ENCODE measurements at places on chromosomes 2 and 18.

DNA sequence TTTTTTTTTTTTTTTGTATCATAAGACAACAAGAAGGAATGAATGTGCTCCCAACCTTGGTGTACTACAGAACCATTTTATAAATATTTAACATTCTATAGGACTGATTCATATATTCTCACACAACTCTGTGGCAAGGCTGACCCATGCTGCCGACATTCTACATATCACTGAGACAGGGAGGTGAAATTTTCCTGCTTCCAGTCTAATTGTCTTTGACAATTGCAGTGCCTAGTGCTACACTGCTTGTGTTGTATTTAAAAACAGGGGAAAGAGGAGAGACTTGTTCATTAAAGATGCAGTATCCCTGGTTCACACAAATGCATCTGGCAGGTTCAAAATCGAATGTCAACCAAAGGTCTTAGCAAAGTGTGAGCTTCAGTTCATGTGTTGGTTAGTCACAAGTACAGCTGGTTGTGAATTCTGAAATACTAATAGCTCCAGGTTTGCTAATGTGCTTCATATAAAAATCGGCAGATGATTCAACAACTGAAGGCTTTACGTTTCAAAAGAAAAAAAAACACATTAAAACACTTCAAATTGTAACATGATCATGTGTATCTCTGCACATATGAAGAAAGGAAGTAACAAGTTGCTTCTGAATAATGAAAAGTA is 130.8 kb downstream of the FIGN start:
- DNase-seq = no peak

DNA sequence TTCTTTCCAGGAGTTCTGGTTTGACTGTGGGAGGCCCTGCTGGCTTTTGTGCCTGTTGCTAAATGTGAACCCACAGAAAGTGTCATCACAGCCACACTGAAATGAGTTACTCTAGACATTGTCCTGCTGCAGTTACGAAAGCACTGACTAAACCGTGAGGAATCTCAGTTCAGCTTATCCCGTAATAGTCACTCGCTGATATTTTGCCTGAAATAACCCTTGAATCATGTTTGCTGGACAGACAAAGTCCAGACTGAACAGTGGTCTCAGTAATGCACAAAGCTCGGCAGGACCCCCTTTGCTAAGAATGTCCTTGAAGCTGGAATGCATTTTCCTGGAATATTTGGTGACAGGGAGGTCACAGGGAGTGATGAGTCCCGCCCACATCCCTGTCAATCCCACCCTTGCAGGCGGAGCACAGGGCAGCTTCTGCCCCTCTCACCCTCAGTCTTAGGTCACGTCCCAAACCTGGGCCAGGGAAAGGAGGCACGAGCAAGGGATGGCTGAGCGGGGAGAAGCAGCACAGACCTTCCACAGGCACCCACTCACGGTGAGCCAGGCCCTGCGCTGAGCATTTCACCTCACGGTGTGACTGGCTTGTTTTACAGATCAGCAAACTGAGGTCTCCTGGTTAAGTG is 53.4 kb downstream of the ADI1 start:
- DNase-seq = no peak

GRCh38 chr2:69459936-69460335 is 22.7 kb upstream of the NFU1 start:
- no peak for DNase-seq

GRCh38 chr2:70300771-70301343 is 1.0 kb downstream of the FAM136A start:
- DNase-seq = no peak

- peak; percentile 61 for DNase-seq
These were observed 55.8 kb downstream of the ASXL2 start for GRCh38 chr2:25822190-25823117.

GRCh38 chr18:54035927-54036326 is 188.5 kb downstream of the MBD2 start:
- DNase-seq = no peak

- DNase-seq = no peak
These were observed 152.5 kb upstream of the KLF7 start for GRCh38 chr2:207318181-207318628.

- DNase-seq = no peak
These were observed at the start of gene SERPINB2 for GRCh38 chr18:63887424-63887823. TSS of gene SERPINB2 (plus strand) at chr18:63887705. CDS start at chr18:63891445, 3,740 bp downstream.

DNA sequence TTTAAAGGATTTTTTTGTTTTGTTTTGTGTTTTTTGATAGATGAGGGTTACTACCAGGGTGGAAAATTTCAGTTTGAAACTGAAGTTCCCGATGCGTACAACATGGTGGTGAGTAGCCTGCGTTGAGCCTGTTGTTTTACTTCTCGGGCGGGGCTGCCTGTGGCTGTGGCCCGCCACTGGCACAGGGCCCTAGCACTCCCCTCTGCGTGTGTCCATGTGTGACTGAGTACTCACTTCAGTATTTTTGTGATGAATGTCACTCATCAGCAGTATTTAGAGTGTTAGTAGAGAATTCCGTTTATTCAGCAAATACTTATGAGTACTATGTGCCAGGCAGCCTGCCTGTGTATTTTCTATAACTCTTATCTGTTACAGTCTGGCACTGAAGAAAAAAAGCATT is 44.3 kb upstream of the SCLY start:
- DNase-seq = no peak

- DNase-seq = no peak
These were observed 292.5 kb downstream of the TNS1 start for GRCh38 chr2:217710211-217710765.

DNA sequence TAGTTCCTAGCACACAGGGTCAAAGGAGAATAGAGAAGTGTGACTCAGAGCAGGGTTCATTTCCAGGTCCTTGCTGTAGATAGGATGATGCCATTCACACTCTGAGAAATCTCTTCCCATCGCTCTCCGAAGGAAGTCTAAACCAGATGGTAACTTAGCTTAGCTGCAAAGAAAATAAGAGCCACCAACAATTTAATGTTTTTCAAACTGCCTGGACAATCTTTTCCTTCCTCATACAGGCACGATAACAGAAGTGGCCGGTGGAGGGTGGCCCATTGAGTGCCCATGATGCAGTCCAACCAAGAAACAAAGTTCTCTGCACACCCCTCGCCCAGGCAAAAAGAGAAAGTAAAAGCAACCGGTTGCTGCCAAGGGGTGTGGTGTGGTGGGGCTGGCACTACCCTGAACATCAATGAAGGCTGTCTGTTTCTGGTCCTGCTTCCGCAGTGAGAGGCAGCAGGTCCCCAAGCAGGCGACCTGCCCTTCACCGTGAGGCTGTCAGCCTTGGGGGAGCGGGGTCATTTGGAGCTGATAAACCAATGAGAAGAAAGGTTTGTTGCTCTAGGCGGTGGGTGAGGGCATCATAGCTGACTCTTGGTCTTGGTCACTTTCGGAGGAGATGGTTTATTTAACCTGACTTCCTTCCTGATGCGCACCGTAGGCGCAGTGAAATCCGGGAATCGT is 105.6 kb upstream of the CD302 start:
- DNase-seq = peak; percentile 54

DNA sequence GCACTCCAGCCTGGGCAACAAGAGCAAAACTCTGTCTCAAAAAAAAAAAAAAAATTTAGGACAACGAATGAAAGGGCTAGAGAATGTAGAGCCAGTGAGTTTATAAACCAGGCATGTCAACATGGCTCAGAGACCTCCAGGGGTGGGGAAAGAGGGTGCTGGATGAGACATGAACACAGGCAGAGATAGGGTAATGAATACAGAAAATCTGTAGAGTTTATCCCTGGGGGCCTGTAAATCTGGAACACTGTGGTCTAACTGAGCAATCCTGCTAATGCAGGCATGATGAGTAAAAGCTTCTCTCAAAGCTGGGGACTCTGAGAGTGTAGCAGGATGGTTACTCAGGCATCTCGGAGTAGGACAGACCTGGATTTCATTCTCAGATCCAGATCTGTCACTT is 59.2 kb upstream of the IGFBP2 start:
- DNase-seq = no peak

- DNase-seq = no peak
These were observed 68.8 kb upstream of the GLS start for GRCh38 chr2:190811811-190812210.

- no peak for DNase-seq
These were observed 36.0 kb downstream of the SULT1C2 start for GRCh38 chr2:108324531-108325255.

DNA sequence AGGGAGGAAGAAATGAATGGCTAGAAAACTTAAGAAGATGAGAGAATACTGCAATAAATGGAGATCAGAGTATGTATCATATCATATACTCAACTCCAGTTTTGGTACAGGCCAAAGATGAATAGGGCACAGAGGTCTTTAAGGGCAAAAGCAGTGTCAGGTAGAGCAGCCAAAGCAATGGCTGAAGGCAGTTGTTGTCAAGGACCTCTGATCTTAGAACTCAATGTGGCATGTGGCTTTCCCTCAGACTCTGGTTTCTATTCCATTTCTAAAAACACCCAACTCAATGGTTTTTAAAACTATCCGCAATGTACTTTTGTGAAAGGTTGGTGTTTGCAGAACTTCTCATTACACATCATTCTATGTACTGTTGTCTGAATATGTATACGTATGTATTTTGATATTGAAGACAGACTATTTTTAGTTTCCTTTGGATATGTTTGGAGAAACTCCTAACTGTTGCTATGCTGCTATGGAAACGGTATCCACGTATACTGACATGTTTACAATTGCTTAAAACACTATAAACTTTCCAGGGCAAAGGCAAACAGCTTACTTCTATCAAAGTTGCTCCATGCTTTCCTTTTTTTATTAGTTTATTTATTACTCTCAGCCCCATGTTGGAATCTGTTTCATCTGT is 58.1 kb upstream of the PELI1 start:
- no peak for DNase-seq

DNA sequence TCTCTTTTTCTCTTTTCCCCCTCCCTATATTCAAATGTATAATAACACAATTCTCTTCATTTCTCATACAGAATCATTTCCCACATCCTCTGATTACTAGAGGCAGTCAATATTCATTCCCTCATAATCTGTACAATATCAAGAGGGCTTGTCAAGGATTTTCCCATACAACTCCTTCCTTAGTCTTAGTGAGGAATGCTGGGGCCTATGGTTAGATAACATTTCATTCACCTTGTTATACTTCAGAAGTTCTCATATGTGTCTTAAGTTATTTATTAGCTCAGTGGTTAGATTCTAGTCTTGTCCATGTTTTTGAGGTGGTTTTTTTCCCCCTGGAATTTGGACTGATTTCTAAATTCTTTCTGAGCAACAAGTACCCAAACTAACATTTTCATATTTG is 289.5 kb downstream of the PDE11A start:
- DNase-seq = no peak

- DNase-seq = no peak
These were observed 78.4 kb downstream of the CLHC1 start for GRCh38 chr2:55153584-55154299.

GRCh38 chr18:2978208-2978607 is 34.7 kb downstream of the LPIN2 start:
- no peak for DNase-seq

GRCh38 chr2:191501561-191502168 is 176.3 kb upstream of the NABP1 start:
- DNase-seq = no peak

DNA sequence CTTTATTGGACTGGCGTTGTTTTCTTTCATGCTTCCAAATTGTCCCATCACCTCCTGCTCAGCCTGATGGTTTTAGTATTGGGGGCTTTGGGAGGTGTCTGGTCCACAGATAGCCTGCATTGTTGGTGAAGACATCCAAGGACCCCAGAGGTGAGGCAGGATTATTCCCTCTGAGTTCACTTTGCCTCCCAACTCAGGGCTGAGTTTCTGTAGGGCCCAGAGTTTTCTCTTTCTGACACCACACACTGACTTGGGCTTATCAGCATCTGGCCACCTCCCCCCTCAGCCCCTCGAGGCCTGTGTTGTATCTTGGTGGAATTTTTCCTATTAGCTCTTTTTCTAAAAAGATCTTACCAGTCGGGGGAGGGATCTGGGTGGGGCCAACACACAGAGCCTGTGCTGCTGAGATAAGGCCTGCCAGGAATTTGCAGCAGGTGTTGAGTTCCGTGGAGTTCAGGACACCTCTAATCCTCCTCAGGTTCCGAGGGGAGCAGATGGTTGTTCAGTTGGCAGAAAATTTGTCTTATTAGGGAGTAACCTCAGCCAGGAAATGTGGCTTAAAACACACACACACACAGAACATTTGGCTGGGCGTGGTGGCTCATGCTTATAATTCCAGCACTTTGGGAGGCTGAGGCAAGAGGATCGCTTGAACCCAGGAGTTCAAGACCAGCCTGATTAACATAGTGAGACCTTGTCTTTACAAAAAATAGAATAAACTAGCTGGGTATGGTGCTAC is 7.3 kb downstream of the EMILIN2 start:
- no peak for DNase-seq

GRCh38 chr2:36770542-36771287 is 74.2 kb downstream of the VIT start:
- DNase-seq = peak; percentile 26

DNA sequence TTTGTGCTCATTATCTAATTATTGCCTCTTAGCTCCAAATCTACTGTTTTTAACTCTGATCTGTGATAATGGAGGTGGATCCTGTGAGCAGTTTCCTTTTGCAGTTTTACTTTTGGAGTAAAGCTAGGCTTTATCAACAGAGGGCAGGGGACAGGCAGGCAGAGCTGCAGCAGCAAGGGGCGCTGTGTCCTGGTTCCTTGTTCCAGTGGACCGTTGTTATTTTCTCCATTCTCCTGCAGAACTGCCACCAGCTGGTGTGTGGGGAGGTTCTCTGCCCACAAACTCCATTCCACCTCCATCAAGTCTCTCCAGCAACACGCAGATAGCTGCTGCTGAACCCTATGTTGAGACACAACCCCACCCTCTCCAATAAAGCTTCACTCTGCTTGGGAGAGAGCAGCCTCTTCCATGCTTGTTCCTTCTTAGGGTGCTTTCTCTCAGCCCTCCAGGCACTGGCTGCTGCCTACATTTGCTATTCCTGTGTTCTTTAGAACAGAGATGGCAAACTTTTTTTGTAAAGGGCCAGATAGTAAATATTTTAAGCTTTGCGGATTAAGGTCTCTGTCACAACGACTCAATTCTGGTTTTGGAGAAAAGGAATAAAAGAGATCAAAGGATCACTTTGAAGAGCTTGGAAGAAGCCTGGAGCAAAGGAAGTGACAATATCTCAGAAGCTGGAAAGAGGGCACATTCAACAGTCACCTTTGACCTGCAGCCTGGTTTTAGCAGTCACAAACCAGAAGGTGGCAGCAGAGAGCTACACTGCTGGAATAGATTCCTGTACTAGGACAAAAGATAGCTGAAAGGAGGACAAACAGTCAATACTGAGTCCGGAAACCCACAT is 208.8 kb downstream of the CCDC178 start:
- DNase-seq = peak; percentile 31

DNA sequence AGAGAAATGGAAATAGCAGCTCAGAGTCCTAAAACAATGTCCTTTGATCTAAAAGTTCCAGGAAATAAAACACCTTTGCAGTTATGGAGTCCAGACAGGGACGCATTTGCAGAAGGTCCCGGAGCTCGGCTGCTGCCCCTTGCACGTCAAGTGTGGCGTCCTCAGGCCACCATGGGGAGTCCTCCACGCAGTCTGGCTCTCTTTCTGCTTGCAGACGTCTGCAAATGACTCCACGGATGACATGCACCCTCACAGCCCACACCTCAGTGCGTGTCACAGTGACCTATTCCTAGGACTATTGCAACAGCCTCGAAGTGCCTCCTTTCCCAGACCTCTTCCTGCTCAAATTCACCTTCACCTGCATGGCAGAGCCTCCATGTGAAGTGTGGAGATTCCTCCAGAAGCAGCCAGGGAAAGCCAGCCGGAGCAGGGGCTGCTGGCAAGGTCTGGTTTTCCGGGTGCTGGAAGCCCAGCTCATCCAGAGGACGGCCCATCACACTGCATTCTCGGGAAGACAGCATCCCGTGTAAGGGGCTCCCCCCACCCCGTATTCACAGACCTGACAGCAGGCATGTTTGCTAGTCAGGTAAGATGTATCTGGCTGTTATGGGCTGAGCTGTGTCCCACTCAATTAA is 137.7 kb downstream of the ASB1 start:
- no peak for DNase-seq

GRCh38 chr2:53768242-53768542 is 588 bp downstream of the CHAC2 start:
- no peak for DNase-seq
